SK-N-SH (cell line): ENCODE measurements at places on chromosomes 3 and 15.
A peak's percentile ranks its signal among the peaks of the same experiment; 100 is the strongest.

DNA sequence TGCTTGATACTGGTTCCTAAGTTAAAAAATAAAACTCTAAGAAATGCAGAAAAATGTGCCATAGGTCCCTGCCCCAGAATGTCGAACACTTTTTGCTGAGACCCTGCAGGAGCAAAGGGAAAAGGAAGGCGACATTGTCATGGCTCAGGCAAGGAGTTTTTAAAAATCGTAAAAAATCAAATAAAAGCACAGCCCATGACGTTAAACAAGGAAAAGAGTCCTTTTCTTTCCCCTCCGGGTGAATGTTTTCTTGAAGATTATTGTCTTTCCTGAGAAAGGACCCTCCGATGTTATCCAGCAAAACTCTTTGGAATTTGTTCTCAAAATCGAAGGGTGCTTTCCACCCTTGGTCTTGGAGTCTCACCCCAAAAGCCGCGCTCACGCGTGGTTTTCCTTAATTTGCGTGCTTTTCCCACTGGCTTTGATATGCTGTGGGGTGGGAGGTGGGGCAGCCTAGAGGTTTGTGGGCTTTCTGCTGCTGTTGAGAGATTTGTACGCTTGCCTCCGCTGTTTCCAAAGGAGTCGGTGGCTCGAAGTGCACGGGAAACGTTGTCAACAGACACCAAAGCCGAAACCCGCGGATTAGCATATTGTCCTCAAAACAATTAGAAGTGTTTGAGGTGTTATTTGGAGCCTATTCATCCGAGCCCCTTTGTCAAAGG lies 2.9 kb downstream of the SOX14 start:
- DNase-seq, result peak; percentile 20

GRCh38 chr3:107241217-107241616 lies 136.0 kb upstream of the CCDC54 start:
- DNase-seq, result peak; percentile 32

- DNase-seq, result no peak
Observed at GRCh38 chr15:39936187-39936586, 2.3 kb downstream of the EIF2AK4 start.

- DNase-seq, result no peak
Observed at GRCh38 chr3:121667333-121667732, 6.6 kb upstream of the HCLS1 start.

DNA sequence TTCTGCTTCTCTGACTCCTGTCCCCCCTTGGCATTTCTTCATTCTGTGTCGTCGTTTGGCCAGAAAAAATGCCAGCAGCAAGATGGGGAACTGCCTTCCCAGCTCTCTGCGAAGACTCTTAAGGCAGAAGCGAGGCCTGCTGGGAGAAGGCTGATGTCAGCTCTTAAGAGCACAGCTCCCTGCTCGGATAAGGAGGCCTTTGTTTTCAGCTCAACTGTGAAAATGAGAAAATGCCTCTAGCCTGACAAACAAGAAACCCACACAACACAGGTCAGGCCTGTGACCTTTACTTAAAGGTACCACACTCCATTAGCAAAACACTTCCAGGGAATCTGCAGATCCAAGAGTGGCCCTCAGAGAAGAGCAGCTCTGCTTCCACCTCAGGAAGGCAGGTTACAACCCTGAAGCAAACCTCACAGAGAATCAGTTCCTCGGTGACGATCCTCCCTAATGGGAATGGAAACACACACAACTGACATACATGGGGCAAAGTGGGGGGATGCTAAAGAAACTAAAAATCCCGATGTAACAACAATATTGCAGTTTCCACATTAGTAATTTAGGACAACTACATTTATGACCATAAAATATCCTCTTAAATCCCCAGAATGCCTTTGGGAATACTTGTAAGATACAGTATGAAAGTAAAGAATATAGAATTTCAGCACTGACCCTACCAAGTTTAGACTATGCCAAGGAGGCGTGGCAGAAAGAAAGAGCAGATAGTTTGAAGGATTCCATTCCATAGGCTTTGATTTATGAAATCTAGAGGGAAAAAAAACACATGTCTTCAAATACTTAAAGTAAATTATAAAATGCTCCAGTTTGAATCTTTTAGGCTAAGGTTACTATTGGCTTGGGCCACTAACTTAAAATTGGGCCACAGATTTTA lies 52.1 kb downstream of the VGLL4 start:
- no peak for DNase-seq

- no peak for DNase-seq
Observed at GRCh38 chr3:171883893-171884279, 40.7 kb downstream of the TMEM212 start.

DNA sequence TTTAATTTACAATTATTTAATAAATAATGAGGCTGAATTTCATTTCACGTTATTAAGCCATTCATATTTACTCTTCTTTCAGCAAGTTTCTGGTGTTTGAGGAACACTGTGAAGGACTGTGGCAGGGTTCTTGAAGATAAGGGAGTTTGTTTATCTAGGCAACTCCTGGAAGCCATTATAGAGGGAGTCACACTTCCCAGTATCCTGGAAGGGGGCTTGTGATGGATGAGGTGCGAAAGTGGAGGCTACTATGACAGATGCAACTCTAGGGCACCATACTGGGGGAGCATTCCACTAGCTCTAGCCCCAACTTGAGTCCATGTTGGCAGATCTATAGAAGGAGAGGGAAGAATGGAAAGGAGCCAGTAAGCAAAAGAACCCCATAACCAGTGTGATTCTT lies 14.4 kb downstream of the CNOT10 start:
- DNase-seq, result no peak

DNA sequence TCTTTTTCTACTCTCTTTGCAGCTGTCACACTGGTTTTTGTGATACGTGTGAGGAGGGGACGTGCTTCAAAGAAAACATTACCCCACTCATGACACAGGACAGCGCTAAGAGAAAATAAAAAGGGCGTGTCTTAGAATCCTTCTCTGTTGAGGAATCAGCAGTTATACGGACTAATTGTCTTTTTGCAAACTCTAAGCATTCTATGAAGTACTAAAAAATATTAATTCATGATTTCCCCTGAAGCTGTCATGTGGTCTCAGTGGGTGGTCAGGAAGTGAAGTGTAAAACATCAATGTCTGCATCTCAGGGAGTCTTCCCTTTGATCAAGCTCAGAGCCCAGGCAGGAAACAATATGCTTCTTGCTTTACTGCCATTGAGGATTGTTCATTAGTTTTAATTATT lies 117.5 kb upstream of the CRBN start:
- DNase-seq, result no peak

- peak; percentile 0 for DNase-seq
Observed at GRCh38 chr3:99114565-99115291, 213.2 kb upstream of the DCBLD2 start.

GRCh38 chr3:132927896-132928295 lies 110.3 kb upstream of the TMEM108 start:
- peak; percentile 23 for DNase-seq

DNA sequence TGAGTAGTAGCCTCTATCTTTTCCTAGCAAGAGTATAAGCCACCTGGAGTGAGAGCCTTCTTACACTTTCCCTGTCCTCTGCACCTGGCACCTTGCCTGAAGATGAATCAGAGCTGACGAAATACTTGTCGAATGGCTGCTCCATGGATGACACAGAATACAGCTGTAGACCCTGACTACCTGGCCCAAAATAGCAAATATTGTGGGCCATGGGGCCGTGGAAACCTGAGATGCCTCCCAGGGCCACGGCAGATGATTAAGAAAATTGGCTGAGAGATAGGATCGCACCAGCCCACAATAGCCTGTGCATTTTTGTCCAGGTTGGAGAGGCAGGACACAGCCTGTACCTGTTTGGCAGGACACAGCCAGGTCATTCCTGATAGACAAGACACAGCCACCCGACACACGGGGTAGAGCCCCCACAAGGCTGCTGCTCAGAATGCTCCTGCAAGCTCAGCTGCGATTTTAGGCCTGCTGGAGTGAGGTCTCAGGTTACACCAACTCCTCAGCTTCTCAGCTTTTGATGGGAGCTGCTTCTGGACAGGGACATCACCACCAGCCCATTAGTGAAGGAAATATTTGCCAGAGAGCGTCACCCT lies 22.9 kb upstream of the TPM1 start:
- no peak for DNase-seq

DNA sequence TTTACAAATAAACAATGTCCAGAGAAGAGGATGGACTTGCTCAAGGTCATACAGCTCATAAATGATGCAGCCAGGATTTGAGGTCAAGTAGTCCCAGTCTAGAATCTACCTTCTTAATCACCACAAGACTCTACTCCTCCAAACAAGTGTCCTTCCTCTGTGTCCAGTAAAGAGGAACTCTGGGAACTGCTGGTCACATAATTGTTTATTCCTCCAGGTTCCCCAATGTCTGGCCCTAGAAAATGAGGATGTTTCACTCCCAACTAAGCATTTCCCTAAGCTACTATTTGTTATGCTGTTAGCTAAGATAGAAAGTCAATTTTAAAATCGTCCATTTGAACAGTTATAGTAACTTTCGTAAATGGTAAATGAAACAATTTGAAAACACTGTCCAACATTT lies 192.4 kb downstream of the FHIT start:
- DNase-seq, result no peak

DNA sequence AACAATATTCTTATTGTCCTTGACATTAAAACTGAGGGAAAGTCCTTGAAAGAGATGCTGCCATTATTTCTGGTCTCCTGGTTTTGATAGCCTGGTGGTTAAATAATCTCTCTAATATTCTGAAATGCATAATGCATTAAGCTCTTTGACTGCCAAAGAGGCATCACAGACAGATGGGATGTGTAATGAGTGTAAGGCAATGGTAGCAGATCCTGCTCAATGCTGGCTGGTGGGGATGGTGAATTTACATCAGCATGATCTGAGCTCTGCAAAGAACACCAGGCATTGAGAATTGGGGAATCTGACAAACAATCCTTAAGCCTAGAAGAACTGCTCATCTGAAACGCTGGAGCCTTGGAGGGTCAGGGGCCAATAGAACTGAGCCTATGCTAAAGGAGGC lies 528.6 kb upstream of the LMCD1 start:
- DNase-seq, result no peak

- DNase-seq, result no peak
Observed at GRCh38 chr3:134563601-134564000, 77.7 kb downstream of the CEP63 start.

- DNase-seq, result no peak
Observed at GRCh38 chr3:196642434-196642833, 2.9 kb downstream of the NRROS start.

DNA sequence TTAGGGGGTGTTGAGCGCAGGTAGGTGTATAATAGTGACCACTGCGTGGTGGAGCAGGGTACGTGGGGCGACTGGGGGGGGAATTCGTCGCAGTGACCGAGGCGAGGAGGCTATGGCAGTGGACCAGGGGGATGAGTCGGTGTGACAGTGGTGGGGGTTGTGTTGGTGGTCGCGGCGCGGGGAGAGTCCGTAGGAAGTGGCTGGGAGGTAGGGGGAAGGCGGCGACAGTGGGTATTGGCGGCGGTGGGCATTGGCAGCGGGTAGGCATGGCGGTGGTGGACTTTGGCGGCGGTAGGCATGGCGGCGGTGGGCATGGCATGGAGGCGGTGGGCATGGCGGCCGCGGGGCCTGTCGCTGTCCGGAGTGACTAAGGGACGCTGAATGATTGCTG lies 739 bp downstream of the SNRPN start:
- DNase-seq, result peak; percentile 32

GRCh38 chr3:184062637-184063036 lies 9.8 kb downstream of the HTR3C start:
- no peak for DNase-seq

DNA sequence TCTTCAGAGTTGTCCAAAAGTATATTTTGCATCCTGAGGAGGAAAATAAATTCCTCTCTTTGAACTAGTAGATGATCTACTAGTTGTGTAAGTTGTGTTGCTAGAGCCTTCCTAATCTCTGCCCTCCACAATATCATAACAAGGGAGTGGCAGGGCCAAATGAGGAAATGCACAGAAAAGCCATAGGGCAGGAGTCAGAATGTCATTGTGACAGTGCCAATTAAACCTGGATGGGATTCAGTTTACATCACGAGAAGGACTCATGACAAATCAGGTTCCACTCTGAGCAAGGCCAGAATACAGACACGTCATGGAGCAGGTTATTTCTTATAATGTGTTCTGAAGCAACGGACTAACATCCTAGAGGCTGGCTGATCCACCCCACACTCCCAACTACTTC lies 483.2 kb downstream of the CNTN6 start:
- DNase-seq, result no peak

DNA sequence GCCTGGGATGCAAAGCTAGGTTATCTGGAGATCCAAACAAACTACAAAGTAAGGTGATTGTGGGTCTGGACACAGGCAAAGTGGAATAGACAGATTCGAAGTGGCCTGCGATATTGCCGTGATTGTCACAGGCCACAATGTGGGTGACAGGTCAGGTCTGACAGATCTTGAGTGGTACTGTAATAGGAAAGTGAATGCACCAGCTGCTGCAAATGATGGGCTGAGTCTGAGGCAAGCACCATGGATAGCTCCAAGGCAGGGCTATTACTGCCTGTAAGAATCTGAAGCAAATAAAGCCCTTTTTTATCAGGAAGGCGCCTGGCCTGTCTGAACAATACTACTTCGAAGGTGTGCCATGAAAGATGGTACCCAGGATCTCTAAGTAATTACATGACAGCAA lies 10.0 kb downstream of the ARMC8 start:
- no peak for DNase-seq

GRCh38 chr15:36156879-36157427 lies 422.5 kb upstream of the CDIN1 start:
- DNase-seq, result no peak

DNA sequence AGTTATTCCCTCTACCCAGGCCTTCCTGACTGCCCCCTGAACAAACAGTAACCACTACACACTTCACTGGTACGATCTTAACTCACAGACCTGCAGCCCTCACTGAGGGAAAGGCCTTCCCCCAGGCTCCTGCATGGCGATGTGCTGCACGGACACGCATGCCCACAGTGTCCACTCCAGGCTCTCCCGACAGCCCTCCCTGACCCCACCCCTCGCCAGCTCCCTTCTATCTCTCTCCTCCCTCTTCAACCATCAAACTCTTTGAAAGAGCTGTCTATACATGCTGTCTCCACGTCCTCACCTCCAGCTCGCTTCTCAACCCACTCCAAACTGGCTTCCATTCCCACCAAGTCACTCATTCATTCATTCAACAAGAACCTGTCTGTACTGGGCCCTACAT lies 3.9 kb downstream of the SCN5A start:
- DNase-seq, result no peak

GRCh38 chr15:23753248-23753647 lies 66.1 kb upstream of the NDN start:
- DNase-seq, result no peak

- DNase-seq, result no peak
Observed at GRCh38 chr3:182045736-182046135, 334.0 kb downstream of the SOX2 start.

DNA sequence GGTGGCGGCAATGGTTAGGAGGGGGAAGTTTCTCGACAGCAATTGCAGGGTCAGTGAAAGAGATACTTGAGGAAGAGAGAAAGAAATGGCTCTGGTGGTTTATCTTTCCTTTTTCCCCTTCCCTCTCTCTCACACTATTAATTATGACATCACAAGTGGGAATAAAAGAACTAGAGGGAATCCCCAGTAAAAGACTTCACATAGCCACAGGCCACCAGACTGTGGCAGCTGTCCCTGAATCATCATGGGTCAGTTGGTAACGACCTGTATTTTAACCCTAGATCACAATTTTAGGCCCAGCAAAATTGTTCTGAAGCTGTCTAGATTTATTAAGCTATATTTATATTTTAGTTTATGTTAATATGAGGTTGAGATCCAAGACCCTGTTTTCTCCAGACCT lies 40.3 kb downstream of the MBNL1 start:
- no peak for DNase-seq

GRCh38 chr3:56321892-56322291 lies 146.4 kb downstream of the ERC2 start:
- DNase-seq, result no peak
